HuH-7 (cell line): ENCODE measurements at places on chromosomes 16 and 17.
A peak's percentile ranks its signal among the peaks of the same experiment; 100 is the strongest.

GRCh38 chr16:55120408-55120807 is 189.7 kb downstream of the IRX5 start:
- no peak for DNase-seq

DNA sequence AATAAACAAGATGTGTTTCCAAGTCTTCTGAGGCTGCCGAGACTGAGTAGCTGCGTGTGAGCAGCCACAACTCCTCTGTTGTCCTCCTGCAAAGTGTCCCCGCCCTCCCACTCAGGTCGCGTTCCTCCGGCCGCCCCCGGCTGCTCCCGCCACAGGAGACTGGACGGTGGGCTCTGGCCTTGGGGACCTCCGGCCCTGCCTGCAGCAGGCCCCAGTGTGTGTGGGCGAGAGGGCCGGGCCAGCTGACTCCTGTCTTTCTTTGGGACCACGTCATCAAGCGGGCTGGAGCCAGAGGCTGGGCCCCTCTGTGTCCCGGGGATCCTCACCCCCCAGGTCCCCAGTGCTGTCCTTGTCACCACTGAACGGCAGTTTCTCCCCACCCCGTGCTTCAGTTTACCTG is 175.3 kb downstream of the NPIPB11 start:
- DNase-seq = no peak

DNA sequence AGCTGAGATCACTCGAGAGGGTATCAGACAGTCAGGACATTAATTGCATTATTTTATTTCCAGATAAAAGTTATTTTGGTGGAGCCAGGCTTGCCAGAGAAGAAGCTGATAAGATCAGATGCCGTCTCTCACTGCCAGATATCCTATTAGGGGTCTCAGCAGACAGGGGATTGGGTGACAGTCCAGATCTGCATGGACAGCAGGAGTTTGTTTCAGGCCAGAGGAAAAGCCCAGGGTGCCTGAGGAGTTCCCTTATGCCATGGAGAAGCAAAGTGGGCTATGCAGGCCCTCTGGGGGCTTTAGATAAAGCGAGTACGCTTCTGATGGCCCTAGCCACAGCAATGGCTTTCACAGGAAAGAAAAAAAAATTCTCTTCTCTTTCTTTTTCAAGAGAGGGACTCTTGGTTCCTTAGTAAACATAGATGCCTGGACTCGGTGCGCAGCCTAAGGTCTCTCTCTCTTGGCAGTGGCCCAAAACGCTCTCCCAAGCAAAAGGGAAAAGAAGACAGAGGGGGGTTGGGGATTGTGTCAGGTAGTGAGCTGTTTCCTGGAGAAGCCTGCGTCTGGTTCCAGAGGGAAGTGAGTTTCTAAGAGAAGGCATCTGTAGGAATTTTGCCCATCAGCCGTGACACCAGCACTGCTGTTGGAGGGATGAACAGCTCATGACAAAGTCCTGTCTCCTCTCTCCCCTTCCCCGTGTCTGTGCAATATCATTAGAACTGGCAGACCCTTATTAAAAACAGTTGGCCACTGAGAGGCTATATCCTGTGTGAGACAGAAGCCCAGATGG is 166.3 kb upstream of the FOXF1 start:
- no peak for DNase-seq

DNA sequence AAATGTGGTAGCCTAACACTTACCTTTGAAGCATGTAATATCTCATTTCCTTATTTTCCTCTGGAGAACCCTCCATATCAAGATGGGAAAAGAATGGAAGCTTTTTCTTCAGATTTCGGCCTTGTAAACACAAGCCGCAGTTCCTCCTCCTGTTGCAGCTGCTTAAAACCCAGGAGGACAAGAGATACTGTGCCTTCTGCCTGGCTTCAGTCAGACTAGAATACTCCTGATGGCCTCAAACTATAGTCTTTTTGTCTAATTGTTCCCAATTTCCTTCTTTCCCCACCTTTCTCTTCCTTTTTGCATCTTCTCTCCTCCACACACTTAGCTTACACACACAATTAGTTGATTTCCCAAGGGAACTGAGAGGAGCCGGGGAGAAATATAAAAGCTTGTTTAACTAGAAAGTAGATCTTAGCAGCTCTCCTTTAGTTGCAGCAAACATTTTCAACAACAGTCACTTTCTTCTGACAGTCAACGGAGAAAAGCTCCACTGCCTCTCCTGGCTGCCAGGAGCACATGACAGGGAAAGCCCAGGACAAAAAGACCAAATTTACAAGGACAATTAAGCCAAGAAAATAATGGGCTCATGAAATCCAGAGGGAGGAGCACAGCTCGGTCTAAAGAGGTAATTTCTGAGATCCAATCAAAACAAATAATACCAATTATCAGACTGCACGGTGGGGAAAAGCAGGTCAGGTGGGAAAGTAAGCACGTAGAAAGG is 76.4 kb upstream of the C17orf78 start:
- DNase-seq = no peak

DNA sequence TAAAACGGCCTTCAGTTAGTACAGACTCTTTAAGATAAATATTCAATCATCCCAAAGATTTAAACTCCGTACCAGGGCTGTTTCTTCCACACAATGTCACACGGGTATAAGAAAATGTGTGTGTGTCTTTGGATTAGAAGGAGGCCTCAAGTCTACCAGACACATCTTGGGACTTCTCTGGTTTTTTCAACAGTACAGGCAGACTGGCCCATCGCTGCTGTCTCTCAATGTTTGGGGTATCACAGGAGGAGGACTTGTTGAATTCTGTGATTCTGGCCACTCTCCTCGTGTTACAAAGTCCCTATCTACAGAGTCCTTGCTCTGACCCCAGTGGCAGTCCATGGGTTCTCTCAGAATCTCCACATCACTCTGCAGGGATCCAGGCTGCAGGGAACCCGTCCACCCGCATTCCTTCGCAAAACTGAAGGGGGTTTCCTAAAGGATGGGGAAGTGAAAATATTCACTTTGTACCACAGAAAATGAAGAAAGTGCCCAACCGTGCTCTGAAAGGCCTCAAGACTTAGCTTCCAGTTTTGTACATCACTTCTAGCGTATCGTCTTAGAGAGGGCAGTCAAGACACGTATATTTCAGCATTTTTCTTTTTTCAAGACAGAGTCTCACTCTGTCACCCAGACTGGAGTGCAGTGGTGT is 373.2 kb downstream of the NPIPA8 start:
- no peak for DNase-seq

GRCh38 chr17:18958611-18959010 is 6.6 kb downstream of the SLC5A10 start:
- no peak for DNase-seq

- DNase-seq = no peak
These were observed 476.4 kb upstream of the CCL2 start for GRCh38 chr17:33778505-33779233.

DNA sequence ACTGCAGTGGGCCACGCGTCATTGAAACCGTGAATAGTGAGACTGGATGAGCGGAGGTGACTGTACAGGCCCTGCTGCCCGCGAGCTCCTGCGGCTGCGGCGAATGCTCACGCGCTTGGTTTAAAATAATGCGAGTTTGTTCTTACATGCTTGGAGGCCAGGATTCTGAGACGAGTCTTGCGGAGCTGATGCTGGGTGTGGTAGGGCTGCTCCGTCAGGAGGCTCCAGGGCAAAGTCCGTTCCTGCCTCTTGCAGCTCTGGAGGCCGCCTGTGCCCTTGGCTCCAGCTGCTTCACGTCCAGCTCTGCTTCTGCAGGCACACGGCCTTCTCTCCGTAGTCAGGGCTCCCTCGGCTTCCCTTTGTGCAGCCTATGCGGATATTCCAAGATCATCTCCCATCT is 9.5 kb downstream of the ACSF3 start:
- peak; percentile 96 for DNase-seq

DNA sequence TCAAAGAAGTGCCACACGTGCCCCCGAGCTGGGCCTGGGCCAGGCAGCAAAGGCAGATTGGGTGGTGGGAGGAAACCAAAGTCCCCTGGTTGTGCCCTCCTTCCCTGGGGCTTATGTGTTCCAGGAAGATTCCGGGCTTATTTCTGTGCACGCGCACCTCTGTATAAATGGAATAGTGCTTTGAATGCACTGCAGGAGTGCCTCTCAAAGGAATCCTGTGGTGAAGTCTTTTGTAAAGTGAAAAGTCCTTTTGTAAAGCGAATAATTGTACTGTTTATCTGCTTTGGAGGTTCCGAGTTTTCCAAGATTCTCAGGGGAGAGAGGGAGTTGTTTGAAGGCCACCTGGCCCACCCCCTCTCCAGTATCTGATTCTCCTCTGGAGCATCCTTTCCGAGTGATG is 26.8 kb downstream of the C17orf75 start:
- no peak for DNase-seq

DNA sequence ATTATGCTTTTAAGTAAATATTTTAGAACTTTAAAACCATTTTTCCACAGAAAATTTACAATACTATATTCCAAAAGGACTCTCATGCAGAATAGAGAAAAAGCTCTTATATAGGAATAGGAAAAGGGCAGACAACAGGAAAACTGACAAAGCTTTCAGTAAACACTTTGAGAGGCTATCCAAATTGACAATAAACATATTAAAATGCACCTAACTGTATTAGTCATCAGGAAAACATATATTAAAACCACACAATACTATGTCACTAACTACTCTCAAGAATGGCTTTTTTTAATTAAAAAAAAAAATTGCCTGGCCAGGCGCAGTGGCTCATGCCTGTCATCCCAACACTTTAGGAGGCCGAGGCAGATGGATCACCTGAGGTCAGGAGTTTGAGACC is 77.3 kb downstream of the CEP112 start:
- DNase-seq = no peak

- no peak for DNase-seq
These were observed 204.6 kb downstream of the STX8 start for GRCh38 chr17:9371019-9371418.

DNA sequence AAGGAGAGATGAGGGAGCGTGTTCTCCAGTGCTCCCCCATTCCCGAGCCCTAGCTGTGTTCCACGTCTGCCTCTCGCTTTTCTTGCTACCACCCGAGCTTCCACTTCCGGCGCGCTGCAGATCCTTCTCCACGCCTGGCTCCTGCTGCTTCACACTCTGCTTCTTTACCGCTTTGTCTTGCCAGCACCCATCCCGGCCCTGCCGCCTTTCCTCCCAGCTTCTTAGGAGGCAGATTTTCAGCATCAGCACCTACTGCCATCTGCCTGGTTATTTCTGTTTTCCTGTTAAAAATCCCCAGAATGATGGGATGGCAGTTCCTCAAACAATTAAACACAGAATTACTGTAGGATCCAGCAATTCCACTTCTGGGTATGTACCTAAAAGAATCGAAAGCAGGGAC is 64.7 kb downstream of the ELAC2 start:
- DNase-seq = no peak

GRCh38 chr16:2425008-2425518 is 4.2 kb upstream of the CCNF start:
- DNase-seq = no peak

DNA sequence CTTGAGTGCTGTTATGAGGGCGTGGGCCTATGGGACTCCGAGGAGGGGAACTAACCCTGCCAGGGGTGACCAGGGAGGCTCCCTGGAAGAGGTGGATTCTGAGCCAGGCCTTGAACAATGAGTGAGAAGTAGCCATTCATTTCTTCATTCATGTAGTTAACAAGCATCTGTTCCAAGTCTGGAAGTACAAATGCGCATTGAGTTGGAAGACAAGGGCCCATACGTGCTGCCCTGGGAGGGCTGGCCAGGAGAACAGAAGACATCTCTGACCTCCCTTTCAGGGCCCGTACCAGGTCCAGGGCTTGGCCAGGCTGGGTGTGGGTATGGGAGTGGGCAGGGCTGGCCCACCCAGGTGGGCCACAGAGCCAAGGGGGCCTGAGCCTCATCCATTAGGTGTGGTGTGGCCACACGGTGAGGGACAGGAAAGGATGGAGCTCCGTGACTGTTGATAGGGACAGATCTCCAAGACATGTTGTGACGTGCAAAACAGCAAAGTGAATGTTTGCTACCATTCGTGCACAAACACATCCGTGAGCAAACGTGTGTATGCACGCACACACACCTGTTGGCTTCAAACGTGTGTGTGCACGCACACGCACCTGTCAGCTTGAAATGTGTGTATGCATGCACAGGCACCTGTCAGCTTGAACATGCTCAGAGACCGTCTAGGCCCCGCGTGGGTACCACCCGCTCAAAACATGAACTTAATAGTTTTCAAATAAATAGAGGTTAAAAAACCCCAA is 46.8 kb downstream of the ZDHHC7 start:
- DNase-seq = no peak

DNA sequence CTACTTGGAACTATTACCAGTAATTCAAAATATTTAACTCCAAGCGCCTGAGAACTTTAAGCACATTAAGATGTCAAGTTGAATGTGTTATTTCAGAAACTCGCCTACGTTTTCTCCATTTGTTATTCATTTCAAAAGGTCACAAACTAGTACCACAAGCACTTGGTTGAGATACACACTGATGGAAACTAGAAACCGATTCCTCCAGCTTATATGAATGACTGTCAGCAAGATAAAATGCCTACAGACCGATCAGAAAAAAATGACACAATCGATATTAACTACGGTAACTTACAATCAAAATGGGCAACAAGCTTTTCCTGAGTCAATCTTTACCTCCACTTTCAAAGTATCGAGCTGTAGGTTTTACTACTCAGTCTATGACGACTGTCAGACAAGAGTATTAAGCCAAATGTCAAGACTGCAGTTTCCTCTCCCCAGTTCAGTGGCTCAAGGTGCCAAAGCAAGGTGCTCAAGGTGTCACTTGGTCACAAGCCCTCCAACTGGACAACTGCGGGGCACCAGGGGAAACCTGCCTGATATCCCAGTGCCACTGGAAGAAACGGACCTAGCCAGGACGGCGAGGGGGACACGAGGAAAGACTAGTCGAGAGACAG is 678 bp downstream of the SRP68 start:
- DNase-seq = peak; percentile 39

- DNase-seq = no peak
These were observed 57.8 kb downstream of the HLF start for GRCh38 chr17:55322453-55322985.

DNA sequence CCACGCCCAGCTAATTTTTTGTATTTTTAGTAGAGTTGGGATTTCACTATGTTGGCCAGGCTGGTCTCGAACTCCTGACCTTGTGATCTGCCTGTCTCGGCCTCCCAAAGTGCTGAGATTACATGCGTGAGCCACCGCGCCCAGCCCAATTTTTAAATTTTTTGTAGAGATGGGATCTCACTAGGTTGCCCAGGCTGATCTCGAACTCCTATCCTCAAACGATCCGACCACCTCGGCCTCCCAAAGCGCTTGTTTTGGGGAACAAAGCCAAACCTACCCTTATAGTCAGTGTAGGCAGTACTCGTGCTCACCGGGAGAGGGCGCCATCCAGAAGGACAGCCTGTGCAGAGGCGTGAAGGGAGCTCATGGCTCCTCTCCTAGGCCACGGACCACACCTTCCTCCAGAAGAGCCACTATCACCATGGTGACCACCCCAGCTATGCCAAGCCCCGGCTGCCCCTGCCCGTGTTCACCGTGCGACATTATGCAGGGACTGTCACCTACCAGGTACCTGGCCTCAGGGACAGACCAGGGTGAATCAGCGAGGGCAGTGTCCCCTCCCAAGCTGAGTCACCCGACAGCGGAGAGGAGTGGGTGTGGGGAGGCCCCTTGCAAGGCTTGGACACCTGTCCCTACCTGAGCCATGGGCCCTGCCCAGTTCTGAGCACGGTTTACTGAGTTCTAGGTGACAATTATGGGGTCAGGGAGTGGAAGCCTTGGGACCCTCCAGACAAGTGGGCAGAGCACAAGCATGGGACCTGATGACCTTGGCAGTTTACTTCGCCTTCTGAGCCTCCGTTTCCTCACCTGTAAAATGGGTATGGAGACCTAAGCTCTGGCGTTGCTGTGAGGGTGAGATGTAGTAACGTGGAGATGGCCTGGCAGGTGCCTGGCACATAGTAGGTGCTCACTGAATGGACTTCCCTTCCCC is 13.7 kb downstream of the MYO15B start:
- peak; percentile 90 for DNase-seq
